ENCODE measurements at places on chromosomes 6 and 20. TPM values are rescaled to one million over a fixed set of nuclear protein-coding genes. Genes with fewer than 3 reads are reported as not detected.

Gene ISM1
- total RNA-seq: 0.09 TPM

Gene MYLK4
- 0.51 TPM for total RNA-seq

Gene FAM184A
- total RNA-seq: 0.17 TPM

Gene YIPF3
- 135 TPM for total RNA-seq

Gene SLC17A9
- 11.8 TPM for total RNA-seq

Gene ADTRP
- 0.47 TPM for total RNA-seq

Gene PNLDC1
- 0.51 TPM for total RNA-seq

Gene LY6G6C
- not detected for total RNA-seq

Gene BPHL
- 14.2 TPM for total RNA-seq

Gene CRISP3
- total RNA-seq: not detected

Gene MDFI
- total RNA-seq: 37.8 TPM

Gene MCHR2
- total RNA-seq: not detected

Gene MAFB
- total RNA-seq: 3.4 TPM

Gene RWDD2A
- total RNA-seq: 4.4 TPM

Gene SIRPB1
- total RNA-seq: 0.17 TPM

Gene C2
- total RNA-seq: not detected

Gene KCNK17
- total RNA-seq: not detected

Gene BPIFB3
- total RNA-seq: not detected

Gene SLC35D3
- total RNA-seq: not detected

Gene ABHD16B
- total RNA-seq: not detected

Gene FOXO3
- 21.3 TPM for total RNA-seq

Gene EPPIN
- total RNA-seq: not detected

Gene SLC32A1
- not detected for total RNA-seq

Gene TCP11
- total RNA-seq: 0.28 TPM

Gene GABRR1
- not detected for total RNA-seq

Gene SSTR4
- not detected for total RNA-seq

Gene SAPCD1
- 2.4 TPM for total RNA-seq

Gene SMIM28
- not detected for total RNA-seq

Gene FOXC1
- total RNA-seq: 12.1 TPM

Gene PLAGL1
- 6.5 TPM for total RNA-seq

Gene HLA-DOA
- not detected for total RNA-seq

Gene LPIN3
- 1.5 TPM for total RNA-seq

Gene GTSF1L
- not detected for total RNA-seq

Gene FAM210B
- 31.9 TPM for total RNA-seq

Gene PSORS1C1
- 4.7 TPM for total RNA-seq

Gene CD40
- 21.3 TPM for total RNA-seq
